Epithelial cell of proximal tubule (primary cell): ENCODE measurements at places on chromosomes 12 and 14. TPM values are rescaled to one million over a fixed set of nuclear protein-coding genes. Genes with fewer than 3 reads are reported as not detected.

- no peak for DNase-seq
Measured at GRCh38 chr12:26704214-26704613, 128.8 kb downstream of the ITPR2 start.

DNA sequence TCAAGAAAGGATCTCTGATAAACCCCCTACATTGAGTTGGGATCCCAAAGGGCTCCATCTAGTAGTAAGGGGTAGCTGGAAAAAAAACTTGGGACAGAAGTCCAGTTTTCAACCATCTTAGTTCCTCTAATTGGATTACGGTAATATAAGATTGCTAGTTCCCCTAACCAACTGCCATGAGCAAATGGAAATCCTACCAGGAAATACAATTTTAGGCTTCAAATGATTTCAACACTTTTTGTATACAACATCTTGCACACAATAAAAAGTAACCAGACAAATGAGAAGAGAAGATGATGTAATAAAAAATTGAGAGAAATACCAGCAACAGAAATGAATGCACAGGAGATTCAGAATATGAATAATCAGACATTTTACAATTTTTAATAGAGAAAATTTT lies 73.0 kb downstream of the TSHR start:
- no peak for DNase-seq

DNA sequence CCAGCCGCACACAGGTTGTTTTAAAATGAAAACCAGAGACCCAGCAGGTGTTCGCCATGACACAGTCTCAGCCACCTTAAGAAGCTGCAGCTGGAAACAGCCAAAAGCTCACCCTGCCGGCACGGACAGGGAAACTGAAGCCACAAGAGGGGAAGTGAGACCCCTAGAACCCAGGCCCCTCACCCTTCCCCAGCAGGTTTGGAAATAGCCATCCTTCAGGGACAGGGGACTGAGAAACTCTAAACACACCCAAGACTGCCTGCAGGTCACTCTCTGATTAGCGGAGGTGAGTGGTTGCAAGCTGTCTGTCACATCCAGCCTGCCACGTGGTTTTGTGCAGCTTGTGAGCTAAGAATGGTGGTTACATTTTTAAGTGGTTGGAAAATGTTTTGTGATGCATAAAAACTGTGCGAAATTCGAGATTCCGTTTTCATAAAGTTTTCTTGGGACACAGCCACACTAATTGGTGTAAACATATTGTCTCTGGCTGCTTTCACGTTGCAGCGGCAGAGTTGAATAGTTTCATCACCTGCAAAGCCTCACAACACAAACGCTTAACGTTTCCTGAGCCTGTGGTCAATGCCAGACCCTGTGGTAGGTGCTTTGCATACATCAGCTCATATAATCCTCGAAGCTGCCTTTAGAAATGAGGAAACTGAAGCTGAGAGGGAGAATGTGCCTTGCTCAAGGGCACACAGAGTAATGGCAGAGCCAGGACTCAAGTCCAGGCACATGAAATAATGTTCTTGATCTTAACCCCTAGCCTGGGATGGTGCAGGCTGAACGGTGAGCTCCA lies 1.7 kb upstream of the SELPLG start:
- DNase-seq: no peak

- no peak for DNase-seq
Measured at GRCh38 chr12:27003421-27004381, 10.5 kb downstream of the TM7SF3 start.

The ATP6V1D gene
- total RNA-seq: 82.9 and 142 TPM in 2 replicates

DNA sequence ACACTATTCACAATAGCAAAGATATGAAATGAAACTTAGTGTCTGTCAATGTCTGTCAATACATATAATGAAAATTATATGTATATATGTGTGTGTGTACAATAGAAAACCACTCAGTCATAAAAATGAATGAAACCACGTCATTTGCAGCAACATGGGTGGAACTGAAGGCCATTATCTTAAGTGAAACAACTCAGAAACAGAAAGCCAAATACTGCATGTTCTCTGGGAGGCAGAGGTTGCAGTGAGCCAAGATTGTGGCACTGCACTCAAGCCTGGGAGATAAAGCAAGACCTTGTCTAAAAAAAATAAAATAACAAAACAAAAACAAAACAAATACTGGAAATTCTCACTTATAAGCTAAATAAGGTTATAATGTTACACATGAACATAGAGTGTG lies 16.7 kb upstream of the E2F7 start:
- DNase-seq: no peak

The TROAP gene
- total RNA-seq: 31.7 and 45.4 TPM in 2 replicates

- no peak for DNase-seq
Measured at GRCh38 chr12:119249383-119250155, 70.8 kb downstream of the HSPB8 start.

The GPR84 gene
- not detected in 2 replicates for total RNA-seq

The SLC39A2 gene
- total RNA-seq: not detected in 2 replicates

GRCh38 chr14:34496679-34497513 lies 34.9 kb upstream of the SPTSSA start:
- peak; percentile 56 for DNase-seq

- DNase-seq: no peak
Measured at GRCh38 chr12:109269428-109269827, 39.7 kb downstream of the FOXN4 start.

The HOXC9 gene
- total RNA-seq: 9.9 and 11.0 TPM in 2 replicates

The CSRP2 gene
- total RNA-seq: 67.1 and 119 TPM in 2 replicates

GRCh38 chr14:31127690-31128089 lies 79.9 kb downstream of the HECTD1 start:
- peak; percentile 31 for DNase-seq

- DNase-seq: no peak
Measured at GRCh38 chr12:131853832-131854797, 25.9 kb downstream of the MMP17 start.

- DNase-seq: no peak
Measured at GRCh38 chr12:52172956-52173355, 18.9 kb downstream of the KRT80 start.

DNA sequence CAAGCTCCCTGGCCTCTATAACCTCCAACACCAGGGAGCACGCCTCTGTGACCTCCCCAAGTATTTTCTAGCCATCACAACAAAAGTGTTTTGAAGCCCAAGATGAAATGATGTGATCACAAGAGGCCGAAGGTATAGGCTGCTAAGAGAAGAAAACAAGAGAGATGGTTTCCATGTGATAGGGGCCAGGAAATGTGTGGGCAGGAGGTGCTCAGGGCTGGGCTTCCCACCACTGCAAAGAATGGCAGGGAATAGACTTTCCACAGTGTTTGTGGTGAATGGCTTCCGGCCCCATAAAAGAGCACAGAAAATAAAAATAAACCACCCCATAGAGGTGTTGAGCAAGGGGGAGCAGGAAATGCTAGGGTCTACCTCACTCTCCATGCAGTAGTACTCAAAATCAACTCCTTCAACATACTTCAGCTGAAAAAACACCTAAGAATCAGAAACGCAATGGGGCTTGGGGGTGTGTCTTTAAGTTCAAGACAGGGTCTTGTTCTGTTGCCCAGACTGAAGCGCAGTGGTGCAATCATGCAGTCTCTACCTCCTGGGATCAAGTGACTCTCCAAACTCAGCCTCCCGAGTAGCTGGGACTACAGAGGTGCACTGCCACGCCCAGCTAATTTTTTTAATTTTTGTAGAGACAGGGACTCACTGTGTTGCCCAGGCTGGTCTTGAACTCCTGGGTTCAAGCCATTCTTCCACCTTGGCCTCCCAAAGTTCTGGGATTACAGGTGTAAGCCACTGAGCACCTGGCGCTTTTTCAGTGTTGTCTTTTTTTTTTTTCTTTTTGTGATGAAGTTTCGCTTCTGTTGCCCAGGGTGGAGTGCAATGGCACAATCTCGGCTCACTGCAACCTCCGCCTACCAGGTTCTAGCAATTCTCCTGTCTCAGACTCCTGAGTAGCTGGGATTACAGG lies 27.1 kb downstream of the DAD1 start:
- DNase-seq: no peak

GRCh38 chr14:26163761-26164160 lies 434.1 kb downstream of the NOVA1 start:
- DNase-seq: no peak

GRCh38 chr14:20711685-20712084 lies 23.1 kb downstream of the ANG start:
- DNase-seq: no peak

The ANKRD33 gene
- total RNA-seq: not detected in 2 replicates

- no peak for DNase-seq
Measured at GRCh38 chr14:77314539-77315457, 5.9 kb downstream of the POMT2 start.

The ANKS1B gene
- 0.46 TPM in 1 of 2 replicates, not detected in the other for total RNA-seq

- no peak for DNase-seq
Measured at GRCh38 chr12:2311020-2311778, 258.4 kb downstream of the CACNA1C start.

DNA sequence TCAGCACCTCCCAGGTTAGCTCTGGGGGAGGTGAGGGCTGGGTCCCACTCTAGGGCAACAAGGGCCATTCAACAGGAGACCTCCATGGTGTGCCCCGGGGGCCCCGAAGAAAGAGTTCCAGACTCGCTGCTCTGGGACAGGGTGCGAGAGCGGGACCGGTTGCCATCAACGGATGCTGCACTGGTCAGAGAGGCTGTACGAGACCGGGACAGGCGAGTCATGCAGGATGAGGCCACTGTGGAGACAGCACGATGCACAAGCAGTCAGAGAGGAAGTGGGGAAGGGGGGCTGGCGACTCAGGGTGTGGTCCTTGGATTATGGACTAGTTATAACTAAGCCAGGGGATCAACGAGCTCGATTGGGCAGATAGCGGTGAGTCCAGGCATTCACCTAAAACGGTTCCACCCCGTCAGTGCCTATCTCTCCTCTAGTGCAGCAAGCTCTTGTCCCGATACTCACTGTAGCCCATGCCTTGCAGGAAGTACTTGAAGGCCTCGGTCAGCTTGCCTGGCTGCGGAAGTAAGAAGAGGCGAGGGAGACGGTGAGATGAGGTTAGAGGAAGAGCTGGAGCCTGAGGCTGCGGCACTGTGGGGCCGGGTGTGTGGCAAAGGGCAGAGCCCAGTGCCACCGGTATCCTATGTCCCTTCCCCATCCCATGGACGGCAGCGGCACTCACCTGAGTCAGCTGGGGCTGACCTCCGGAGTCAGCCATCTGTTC lies 7.2 kb downstream of the NDRG2 start:
- DNase-seq: no peak

DNA sequence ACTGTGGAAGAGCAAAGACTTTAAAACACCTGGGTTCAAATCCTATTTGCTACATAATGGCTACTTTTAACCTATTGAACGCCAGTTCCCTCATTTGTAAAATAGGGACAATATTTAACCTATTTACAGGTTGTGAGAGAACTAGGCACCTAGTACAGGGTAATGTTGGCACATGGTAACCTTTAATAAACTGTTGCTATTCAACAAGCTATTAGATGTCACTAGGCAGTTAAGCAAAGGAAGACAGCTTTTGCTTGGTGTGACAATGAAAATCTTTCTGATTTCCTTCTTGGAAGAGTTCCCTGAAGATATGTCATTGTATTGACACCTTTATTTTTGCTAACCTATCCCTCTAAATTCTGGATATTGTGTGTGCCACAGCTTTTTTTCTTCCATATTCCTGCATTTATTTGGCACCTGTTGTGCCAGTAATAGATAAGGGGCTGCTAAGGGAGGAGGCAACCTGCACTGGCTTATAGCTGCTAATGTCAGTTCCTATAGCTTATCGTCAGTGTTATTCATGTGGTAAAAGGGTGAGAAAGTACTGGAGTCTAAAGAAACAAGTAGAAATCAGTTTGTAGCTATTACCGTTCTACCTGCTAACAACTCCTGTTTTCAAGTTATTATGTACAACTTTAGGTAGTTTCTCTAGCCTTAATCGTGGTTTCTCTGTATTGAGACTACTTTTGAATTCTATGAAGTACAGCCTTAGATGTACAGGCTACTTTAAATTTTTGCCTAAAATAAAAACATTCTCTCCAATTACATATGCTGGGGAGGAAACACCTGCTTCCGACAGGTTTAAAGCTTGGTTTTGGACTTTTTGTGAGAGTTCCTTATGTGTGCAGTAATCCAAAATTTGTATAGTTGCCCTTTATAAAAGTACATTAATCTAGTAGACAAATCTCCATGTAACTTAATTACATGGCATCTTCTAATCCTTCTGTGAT lies 24.3 kb downstream of the HIF1A start:
- DNase-seq: no peak

GRCh38 chr14:96729889-96730288 lies 67.3 kb upstream of the VRK1 start:
- no peak for DNase-seq

DNA sequence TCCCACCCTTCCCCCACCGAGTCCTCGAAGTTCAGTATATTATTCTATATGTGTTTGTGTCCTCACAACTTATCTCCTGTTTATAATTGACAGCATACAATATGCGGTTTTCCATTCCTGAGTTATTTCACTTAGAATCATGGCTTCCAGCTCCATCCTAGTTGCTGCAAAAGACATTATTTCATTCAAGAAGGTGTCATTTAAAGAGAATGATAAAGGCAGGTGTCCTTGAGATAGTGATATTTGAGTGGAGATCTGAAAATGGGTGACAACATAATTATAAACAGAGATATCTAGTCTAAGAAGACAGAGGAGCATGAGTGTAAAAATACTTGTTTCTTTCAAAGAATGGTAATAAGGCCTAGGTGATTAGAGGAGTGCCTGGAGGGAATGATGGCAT lies 876.8 kb downstream of the SLC6A15 start:
- DNase-seq: no peak

The ATXN2 gene
- 14.2 and 17.7 TPM in 2 replicates for total RNA-seq

DNA sequence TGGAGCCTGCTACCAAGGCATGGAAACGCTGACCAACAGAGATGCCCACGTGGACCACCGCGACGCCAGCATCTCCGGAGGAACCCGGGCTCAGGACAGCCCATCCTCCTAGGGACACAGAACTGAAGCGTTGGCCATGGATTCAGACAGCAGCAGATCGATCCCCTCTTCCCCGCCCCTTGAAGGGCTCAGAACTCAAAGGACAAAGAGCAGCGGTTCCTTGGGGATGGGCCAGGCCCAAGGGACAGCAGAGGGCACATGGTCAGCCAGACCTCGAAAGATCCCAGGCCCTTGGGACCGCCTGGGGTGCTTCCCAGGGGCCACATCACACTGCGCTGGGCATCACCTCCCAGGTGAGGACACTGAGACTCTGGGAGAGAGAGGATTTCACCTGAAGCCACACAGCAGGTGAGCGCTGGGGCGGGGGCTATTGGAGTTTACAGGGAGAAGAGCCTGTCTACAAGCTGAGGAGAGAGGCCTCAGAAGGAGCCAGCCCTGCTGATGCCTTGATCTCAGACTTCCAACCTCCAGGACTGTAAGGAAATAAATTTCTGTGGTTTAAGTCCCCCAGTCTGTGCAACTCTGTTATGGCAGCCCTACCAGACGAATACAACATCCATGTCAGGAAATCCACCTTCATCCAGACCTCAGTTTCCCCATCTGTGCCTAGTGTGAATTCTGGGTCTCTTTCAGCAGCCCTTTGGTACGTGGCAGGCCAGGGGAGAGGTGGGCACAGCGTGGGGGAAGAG lies 49.4 kb downstream of the CCNK start:
- DNase-seq: no peak

- DNase-seq: no peak
Measured at GRCh38 chr12:116140529-116140928, 137.0 kb downstream of the MED13L start.

GRCh38 chr14:79351011-79351410 lies 860.3 kb downstream of the DIO2 start:
- DNase-seq: no peak

The SLC10A1 gene
- not detected in 2 replicates for total RNA-seq

GRCh38 chr12:30437044-30437443 lies 258.6 kb downstream of the IPO8 start:
- no peak for DNase-seq

- no peak for DNase-seq
Measured at GRCh38 chr12:112891093-112892024, 15.4 kb upstream of the OAS1 start.
